ENCODE measurements at places on chromosomes 3 and 15.

- no peak for DNase-seq
These were observed 151.4 kb downstream of the RAP2B start for GRCh38 chr3:153313302-153313965.

DNA sequence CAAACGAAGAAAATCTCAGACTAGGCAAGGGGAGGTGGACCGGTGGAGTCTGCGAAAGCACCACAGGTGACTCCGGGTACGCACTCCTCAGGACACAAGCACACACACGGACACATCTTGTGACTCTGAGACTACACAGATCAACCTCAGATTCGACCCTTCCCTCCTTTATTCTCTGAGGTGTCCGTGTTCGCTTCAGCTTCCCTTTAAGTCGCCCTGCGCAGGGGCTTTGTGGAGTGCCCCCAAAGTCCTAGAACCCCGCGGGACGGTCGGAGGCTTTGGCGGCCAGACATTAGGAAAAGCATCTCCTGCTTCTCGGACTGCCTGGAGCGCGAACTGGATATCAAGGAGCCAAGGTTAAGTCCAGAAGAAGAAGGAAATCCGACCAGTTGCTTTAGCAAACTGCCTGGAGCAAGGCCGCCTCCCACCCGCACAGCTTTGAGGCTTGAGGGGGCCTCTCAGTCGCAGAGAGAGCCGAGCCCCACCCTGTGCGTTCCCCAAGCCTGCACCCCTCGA, 730 bp downstream of the DGKG start:
- no peak for DNase-seq

DNA sequence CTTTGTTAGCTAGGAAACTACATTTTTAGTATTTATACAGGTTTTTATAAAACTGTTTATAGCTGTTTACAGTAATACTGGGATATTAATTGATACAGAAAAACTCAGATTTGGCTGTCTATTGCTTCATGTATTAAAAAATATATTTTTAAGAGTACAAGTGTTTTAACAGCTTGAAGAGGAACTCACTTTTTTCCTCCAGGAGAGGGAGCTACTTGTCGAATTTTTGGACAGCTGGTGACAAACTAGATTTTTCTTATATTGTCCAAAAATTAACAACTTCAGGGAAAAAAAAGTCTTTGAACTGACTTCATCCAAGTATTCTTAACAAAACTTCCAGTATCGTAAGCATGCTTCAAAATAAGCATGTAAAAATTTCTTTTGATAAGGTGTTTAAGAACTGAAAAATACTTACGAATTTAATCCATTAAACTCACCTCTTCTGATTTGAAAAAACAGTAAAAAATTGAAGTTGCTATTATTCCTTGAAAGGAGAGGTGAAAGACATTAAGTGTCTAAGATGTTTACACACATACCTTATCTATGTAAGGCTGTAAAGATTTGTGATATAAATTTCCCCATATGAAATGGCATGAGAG, 4.0 kb downstream of the DIPK2A start:
- DNase-seq: peak; percentile 17

GRCh38 chr3:69052472-69052898, 352 bp upstream of the TMF1 start:
- peak; percentile 2 for DNase-seq

DNA sequence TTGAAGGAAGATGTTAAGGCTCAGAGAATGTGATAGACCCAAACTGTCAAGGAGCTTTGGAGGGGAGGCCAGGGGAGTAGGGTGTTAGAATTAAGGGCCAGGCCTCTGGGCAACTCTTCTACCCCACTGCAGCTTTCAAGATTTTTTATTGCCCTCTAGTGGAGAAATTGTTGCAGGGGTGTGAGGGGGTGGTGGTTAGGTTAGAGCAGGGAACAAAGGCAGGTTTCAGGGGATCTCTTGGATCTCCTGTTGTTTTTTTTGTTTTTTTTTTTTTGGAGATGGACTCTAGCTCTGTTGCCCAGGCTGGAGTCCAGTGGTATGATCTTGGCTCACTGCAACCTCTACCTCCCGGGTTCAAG, 1.4 kb upstream of the SEC13 start:
- no peak for DNase-seq

GRCh38 chr15:48191574-48192225, at the start of gene CTXN2:
Gene CTXN2, plus strand, starts transcription at chr15:48191665. Its CDS starts 9,636 bp downstream, at chr15:48201301.
- no peak for DNase-seq

DNA sequence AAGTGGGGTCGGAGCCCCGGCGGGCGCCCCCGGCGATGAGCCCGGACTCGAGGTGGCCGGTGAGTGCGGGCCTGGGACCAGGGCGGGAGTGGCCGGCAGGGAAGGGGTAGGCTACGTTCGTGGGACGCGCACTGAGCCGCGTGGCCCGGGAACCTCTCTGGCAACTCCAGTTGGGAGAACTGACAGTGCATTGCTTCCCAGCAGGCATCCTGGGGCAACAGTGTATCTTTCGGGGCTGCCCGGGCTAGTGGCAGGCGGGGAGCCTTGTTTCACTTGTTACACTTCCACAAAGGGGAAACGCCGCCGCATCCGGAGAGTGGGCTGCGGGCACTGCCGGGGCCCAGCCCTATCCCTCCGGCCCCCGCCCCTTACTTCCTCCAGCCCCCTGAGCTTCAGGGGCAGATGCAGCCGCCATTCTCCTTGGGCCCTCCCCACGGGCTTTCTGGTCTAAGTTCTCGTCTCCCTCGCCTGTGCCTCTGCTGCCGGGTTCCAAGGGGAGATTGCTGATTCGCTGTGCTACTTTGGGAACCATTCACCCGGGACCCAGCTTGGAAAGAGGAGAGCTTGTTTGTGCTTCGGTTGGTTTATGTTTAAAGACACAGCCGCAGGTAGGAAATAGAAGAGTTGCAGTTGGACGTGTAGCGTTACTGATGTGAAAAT, 675 bp downstream of the BRPF1 start:
- DNase-seq: peak; percentile 18

DNA sequence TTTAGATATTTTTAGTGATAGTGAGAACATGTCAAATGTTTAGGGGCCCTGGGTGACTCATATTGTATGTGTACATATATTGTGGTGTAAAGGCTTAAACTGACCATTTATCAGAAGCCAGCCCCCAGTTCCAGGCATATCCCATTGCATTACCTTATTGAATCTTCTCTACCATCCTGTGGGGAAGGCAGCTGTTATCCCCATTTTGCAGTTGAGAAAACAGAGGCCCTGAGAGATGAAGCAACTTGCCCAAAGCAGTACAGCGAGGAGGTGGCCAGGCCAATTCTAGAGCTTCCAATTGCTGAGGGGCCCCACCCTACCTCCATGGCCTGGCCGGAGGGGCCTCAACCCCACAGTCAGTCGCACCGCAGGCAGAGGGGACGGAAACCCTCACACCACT, 47.9 kb downstream of the ZNF710 start:
- no peak for DNase-seq

GRCh38 chr15:72044956-72045355, 73.0 kb downstream of the MYO9A start:
- DNase-seq: no peak

GRCh38 chr3:168427835-168428475, 332.2 kb upstream of the GOLIM4 start:
- no peak for DNase-seq

GRCh38 chr3:172868582-172869200, 118.2 kb downstream of the ECT2 start:
- DNase-seq: no peak

DNA sequence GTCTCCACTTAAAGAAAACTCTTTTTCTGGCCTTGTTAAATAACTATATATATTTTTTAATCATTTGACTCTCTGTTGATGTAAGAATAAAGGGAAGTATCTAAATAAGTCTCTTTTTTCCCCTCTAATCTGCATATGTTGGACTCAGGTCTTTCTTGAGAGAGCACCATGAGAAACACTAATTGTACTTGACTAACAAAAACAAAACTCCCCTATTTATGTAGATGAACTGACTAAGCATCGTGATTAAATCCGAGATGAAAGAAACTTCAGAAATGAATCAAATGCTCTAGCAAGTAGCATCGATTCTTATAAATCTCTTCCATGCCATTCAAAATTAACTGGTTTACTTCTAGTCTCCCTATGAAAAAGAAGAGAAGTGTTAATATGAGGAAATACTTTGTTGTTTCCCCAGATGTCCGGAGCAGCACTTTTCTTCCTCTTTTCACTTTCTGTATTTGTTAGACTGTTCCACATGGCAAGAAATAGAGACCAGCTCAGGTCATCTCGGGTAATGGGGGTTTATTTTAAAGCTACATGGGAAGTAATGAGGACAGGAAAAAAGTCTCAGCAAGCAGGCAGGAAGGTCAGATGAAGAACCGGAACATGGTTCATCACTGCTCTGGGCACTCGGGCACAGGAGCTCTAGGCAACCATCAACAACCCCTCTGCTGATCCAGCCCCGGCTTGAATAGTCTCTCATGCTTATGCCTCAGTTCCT, 288.3 kb downstream of the CNTN6 start:
- DNase-seq: no peak

GRCh38 chr3:195897081-195897852, 11.1 kb downstream of the TNK2 start:
- peak; percentile 75 for DNase-seq

DNA sequence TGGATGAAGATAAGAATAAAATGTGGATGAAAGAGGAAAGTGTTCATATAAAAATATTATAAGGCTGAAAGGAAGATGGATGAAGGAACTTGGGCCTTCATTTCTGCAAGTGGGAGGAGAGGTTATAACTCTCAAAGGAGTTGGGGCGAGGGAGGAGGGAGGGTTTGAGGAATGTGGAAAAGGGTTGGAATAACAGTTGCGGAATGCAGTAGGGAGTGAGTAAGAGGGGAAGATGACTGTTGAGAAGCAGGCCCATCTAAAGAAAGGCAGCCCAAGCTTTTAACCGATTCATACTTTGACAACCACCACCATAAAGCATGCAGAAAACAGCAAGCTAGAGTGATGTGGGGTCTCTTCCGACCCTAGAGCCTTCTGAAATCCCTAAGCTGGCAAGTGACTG, 8.3 kb upstream of the TM4SF4 start:
- peak; percentile 90 for DNase-seq

- peak; percentile 74 for DNase-seq
These were observed 95.7 kb downstream of the NEDD4 start for GRCh38 chr15:55897560-55898336.

Data from AG08395 (cell line).